ENCODE measurements at places on chromosomes 2 and 18. TPM values are rescaled to one million over a fixed set of nuclear protein-coding genes. Genes with fewer than 3 reads are reported as not detected.

DNA sequence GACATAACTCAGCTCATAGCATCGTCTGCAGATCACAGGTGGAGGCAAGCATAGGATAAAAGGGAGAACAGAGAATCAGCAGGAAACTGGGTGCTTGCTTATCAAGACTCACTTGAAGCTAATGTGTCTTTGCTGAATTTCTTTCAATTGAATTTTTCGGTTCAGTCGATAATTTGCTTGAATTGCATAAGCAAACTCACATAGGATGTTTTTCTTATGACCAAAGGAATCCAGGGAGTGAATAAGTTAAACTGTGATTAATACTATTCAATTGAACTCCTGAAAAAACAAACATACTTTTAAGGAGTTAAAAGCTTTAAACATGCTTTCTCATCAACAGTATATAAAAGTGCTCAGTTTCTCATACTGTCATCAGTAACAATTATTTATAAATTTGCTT is 707.1 kb upstream of the ACVR2A start:
- no peak for DNase-seq

DNA sequence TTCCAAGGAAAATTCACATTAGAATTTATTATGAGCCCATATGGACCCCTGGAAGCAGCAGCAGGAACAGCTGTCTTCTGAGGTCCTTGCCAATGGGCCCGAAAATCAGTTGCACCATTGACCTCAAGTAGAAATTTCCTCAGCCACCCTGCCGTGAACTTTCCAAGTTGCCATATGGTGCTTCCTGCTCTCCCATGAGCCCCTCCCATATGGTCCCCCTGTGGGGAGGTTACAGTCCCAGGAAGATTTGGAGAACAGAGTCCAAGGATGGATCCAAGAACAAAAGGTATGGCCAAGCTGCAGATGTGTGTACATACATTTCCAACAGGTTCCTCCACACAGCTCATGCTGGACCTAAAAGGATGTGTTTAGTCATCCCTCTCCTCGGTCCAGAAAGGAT is 34.6 kb downstream of the DIPK1C start:
- DNase-seq = no peak

Gene FEV
- not detected for total RNA-seq

Gene LRP1B
- total RNA-seq = 1.9 TPM

Gene THAP4
- total RNA-seq = 61.3 TPM

Gene TMEM198
- total RNA-seq = 11.3 TPM

Gene TBR1
- 2.4 TPM for total RNA-seq

DNA sequence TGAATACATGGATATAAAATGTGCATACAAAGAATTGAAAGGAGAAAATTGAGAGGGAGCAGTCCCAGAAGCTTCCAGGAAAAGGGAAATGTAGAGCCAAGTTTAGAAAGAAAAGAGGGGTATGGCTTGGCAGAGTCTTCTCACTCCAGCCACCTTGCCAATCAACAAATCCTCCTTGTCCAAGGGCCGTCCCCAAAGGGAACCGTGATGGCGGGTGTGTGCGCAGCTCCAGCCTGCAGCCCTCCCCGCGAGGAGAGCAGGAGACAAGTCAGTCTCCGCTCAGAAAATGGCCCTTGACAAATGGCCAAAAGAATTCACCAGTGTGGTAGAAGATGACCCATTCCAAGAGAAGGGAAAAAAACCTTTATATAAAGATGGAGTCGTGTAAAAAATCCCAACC is 448.3 kb upstream of the POU3F3 start:
- DNase-seq = no peak

- DNase-seq = no peak
These were observed 10.8 kb upstream of the MAPRE2 start for GRCh38 chr18:35030277-35030989.

Gene AQP12B
- not detected for total RNA-seq

DNA sequence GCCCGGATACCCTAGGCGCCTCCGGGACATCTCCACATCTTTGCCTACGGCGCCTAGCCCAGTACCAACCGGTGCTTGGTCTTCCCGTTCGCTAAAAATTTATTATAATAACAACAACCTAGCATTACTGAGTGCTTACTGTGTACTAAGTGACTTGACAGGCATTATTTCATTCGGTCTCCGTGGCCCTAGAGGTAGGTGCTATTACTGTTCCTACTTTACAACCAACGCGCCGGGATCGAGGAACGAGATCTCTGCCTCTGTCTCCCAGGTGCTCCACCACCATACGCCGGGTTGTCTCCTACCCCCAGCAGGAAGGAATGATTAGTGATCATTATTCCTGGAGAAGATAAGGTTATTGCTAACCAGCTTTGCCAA is 657 bp upstream of the BIN1 start:
- DNase-seq = peak; percentile 26

GRCh38 chr2:25168256-25169072 is at the start of gene POMC:
Gene POMC (minus strand): TSS chr2:25168580. CDS start chr2:25164772, 3,808 bp downstream.
- DNase-seq = peak; percentile 32

Gene SAG
- total RNA-seq = 5.1 TPM

DNA sequence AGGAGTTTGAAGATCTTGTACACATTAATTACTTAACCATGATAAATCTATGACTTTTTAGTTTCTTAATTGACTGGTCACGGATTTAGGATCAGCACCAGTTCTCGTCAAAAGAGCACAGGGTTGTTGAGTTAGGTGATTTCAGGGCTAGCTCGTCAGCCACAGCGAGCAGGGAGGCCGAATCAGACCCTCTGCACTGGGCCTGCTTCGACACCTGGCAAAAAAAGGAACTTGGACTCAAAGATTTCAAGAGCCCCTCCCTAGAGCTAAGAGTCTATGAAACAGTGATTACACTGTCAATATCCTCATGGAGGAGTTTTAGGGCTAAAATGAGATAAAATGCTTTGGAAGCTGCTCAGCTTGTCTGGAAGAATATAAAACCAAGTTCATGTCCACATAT is 4.6 kb upstream of the SERTAD2 start:
- DNase-seq = no peak

GRCh38 chr18:4412286-4412685 is 42.8 kb downstream of the DLGAP1 start:
- DNase-seq = no peak

DNA sequence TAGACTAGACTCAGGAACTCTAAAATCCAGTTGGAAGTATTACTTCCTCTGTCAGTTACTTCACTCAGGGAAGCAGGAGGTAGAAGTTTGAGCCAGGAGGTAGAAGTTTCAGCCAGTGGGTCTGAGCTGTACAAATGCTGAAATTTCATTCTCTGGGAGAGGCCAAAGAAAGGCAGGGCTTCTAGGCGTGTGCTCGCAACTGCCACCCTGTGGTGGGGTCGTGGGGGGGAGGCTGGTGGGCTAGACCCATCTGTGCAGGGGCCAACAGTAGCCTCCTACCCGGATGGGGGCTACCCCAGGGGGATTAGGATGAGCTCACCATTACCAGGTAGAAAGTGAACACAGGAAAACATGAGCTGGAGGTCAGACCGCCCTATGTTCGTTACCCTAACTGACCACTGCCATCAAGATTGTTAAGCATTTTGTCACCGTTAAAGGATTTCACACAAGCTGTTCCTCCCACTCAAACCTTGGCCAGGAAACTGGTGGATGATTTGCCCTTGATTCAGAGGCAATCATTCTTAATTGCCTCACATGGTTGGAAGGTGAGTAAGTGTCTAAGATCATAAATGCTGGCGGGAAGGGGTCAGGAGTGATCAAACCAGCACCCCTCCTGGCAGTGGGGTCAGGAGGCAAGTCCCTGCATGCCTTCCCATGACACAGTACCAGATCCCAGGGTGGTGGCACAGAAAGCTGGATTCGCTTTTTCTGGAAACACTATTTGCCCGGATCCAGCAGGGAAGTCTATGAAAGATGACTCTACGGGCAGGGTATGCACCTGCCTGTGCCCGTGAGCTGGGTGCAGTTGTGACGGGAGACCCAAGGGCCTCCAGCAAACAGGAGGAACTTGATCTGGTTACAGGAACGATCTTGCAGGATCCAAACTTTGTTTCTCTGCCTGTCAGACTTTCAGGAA is 5.2 kb upstream of the FHL2 start:
- DNase-seq = peak; percentile 10

DNA sequence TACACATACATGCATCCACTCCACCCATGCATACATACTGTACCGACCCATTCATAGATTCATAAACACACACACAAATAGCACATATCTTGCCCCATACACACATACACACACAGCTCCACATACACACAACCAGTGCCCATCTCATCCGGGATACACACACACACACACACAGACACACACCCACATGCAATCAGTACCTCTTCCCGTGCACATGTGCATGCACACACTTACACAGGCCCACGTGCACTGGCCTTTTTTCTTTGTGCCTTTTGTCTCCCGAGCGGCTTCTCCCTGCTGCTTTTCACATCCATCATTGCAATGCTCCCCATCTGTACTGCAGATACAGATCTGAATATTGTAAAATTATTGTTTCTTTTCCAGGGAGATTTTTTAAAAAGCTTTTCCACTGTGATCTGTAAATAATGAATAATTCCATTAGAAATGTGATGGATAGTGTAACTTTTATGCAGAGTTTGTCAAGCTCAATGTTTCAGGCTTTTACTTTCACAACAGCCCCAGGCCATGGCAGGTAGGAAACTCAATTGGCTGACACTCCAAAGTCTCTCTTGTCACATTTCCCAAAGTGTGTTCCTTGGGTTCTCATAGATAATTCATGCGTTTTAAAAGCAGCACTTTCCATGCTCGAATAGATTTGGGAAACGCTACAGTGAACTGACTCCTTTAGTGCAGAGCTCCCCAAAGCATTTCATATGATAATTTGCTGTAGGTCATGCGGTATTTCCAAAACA is 393.5 kb downstream of the CTNNA2 start:
- DNase-seq = no peak

Gene DCDC2C
- total RNA-seq = 10.6 TPM

GRCh38 chr2:219325657-219326315 is 6.8 kb downstream of the RESP18 start:
- DNase-seq = no peak

DNA sequence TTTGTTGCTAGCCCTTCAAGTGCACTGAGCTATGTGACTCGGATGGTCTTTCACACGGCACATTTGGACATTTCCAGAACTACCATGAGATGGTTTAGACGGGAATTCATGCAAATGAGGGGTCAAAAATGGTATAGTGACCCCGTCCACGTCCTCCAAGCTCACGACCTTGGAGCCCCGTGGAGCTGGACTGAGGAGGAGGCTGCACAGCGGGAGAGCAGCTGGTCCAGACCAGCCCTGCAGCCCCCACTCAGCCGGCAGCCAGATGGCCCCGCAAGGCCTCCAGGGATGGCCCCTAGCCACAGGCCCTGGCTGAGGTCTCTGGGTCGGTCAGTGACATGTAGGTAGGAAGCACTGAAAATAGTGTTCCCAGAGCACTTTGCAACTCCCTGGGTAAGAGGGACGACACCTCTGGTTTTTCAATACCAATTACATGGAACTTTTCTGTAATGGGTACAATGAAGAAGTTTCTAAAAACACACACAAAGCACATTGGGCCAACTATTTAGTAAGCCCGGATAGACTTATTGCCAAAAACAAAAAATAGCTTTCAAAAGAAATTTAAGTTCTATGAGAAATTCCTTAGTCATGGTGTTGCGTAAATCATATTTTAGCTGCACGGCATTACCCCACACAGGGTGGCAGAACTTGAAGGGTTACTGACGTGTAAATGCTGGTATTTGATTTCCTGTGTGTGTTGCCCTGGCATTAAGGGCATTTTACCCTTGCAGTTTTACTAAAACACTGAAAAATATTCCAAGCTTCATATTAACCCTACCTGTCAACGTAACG is 88.8 kb downstream of the EPAS1 start:
- peak; percentile 7 for DNase-seq

Gene UGT1A8
- total RNA-seq = 0.19 TPM

DNA sequence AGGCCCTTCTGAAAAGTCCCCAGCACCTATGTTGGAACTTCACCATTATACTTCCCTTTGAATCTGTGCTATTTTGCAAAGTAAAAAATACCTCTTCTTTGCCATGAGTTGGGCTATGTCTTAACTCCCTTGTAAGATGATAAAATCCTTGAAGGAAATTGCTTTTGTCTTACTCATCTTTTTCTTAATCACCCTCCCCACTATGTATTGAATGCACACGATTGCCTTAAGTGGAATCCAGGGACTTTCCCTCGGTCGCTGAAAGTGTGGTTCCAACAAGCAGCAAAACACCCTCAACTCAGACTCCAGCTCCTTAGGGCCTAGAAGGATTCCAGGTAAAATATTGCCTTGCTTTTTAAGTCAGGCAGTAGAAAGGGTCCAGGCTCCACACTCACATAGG is 173.2 kb upstream of the ARL4C start:
- DNase-seq = no peak

DNA sequence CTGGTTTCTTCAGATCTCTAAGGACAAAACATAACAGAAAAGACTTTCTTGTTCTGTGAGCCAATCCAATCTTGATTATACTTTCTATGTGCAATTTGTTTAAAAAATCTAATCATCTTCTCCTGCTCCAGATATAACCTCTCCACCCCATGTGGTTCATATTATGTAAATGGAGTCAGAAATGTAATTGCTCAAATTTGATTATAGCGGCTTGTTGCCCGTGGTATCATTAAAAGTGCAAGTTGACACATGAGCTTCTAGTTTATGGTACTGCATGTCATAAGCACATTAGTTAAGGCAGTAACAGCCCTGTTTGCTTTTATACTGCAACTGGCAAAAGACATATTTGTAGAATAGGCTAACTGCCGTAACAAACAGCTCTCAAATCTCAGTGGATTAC is 715.1 kb upstream of the CDH7 start:
- no peak for DNase-seq

Gene POTEC
- total RNA-seq = 70.2 TPM

- peak; percentile 65 for DNase-seq
These were observed 18.5 kb upstream of the CCDC93 start for GRCh38 chr2:118032169-118033013.

DNA sequence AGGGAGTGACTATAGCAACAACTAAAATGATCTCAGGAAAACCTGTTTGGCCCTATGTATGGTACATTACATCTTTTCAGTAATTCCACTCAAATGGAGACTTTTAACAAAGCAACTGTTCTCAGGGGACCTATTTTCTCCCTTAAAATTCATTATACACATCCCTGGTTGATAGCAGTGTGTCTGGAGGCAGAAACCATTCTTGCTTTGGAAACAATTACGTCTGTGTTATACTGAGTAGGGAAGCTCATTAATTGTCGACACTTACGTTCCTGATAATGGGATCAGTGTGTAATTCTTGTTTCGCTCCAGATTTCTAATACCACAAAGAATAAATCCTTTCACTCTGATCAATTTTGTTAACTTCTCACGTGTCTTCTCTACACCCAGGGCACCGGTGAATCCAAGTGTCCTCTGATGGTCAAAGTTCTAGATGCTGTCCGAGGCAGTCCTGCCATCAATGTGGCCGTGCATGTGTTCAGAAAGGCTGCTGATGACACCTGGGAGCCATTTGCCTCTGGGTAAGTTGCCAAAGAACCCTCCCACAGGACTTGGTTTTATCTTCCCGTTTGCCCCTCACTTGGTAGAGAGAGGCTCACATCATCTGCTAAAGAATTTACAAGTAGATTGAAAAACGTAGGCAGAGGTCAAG is 955 bp downstream of the TTR start:
- no peak for DNase-seq

DNA sequence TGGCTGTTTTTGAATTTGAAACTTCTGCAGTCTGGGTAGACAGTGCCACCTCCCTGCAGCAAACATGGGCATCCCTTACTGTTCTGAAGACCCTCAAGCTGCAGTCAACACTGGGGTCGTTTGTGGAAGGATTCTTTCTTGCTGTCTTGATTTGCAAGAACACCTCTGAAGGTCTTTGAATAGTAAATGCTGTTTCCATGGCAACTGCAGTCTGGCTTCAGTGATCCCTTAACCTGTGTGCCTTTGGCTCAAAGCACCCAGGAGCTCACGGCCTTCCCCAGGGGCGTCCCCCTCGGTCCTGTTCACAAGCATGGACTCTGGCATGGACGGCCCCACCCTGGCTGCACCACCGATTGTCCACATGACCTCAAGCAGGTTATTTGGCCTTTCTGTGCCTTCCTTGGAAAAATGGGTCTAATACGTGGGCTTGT is 38.3 kb downstream of the LRRFIP1 start:
- no peak for DNase-seq
